Keratinocyte (primary cell): ENCODE measurements at places on chromosomes 6 and 20. TPM values are rescaled to one million over a fixed set of nuclear protein-coding genes. Genes with fewer than 3 reads are reported as not detected.

GFOD1 gene
- polyA plus RNA-seq, result 7.2 to 8.9 TPM (median 7.4 TPM) in 3 replicates

- DNase-seq, result no peak
Measured at GRCh38 chr6:33850869-33851541, 47.2 kb upstream of the MLN start.

ZC3H12D gene
- polyA plus RNA-seq, result 0.03 to 0.04 TPM in 2 of 3 replicates, not detected in the other

GRCh38 chr6:158284007-158284875, 28.0 kb upstream of the TULP4 start:
- DNase-seq, result no peak

DNA sequence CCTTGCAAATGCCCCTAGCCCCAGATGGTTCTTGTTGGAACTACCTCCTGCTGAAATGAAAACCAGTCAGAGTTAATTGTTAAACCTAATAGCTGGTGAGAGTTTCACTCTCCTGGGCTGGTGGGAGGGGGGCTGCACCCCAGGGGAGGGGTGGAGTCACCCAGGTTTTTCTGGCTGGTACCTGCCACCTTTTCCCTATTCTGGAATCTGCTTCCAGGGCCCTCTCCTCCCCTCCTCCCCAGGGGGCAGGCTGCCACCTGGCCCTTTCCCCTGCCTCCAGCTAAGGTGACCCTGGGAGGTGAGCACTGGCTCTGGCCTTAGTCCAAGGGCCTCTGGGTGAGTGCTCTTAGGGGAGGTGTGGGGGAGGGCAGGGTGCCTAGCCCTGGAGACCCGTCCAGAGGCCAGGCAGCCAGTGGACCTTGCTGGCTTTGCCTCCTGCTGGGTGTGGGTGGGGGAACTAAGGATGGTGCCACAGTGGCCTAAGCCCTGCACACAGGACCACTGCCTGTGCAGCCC, 48.8 kb upstream of the EPB41L1 start:
- no peak for DNase-seq
